ENCODE measurements at places on chromosomes 5 and 9.
A peak's percentile ranks its signal among the peaks of the same experiment; 100 is the strongest.

DNA sequence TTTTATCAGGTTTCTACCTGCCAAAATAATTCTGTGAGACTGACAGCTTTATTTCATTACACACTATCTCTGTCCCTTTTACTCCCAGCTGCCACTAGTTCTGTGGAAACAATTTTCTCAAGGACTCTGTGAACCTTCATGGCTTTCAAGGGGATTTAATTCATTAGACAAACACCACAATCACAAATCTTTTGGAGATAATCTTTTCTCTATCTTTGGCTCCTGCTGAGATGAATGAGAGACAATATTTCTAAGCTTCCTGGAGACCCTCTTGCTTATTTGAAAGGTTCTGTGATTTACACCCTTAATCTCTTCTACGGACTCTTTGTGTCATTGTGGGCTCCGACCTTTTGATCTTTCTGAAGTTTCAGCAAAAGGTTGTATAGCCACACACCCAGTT, 222.6 kb downstream of the PRDM9 start:
- DNase-seq = no peak

DNA sequence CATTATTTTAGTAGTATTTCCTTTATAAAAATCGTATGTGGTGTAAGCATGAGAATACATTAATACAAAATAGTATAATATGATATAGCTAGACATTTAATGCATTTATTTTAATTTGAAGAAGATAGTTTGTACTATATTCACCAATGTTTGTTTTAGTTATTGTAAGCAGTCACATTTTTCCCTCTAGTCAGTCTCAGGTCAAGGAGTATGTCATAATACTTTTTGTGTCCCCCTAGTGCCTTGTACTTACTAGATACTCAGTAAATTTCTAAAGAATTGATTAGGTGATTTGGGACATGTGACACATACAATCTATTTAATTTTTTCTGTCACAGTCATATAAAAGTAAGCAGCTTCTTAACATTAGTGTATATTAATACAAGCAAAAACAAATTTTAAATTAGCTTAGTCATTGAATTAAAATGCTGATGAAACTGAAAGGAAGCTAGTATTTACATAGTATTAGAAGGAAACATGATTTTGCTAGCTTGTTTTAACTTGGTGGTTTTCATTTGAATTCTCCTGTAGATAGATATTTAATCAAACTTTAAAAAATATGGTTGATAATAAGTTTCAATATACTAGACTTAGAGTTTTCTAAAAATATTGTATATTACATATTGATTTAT, 242.2 kb downstream of the FER start:
- no peak for DNase-seq

GRCh38 chr5:33321026-33321425, 119.7 kb upstream of the TARS1 start:
- no peak for DNase-seq

GRCh38 chr5:179765400-179765799, 28.4 kb upstream of the LTC4S start:
- no peak for DNase-seq

GRCh38 chr5:86797677-86798076, 179.9 kb downstream of the COX7C start:
- no peak for DNase-seq

DNA sequence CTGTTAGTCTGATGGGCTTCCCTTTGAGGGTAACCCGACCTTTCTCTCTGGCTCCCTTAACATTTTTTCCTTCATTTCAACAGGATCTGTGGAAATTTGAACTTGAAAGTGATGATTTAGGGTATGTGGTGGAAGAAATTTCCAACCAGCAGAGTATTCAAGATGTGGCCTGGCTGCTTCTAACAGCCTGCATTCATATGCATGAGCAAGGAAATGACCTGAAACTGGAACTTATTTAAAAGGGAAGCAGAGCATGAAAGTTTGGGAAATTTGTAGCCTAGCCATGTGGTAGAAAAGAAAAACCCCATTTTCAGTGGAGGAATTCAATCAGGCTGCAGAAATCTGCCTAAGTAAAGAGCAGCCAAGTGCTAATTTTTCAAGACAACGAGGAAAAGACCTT, 41.7 kb downstream of the UNC13B start:
- DNase-seq = no peak

DNA sequence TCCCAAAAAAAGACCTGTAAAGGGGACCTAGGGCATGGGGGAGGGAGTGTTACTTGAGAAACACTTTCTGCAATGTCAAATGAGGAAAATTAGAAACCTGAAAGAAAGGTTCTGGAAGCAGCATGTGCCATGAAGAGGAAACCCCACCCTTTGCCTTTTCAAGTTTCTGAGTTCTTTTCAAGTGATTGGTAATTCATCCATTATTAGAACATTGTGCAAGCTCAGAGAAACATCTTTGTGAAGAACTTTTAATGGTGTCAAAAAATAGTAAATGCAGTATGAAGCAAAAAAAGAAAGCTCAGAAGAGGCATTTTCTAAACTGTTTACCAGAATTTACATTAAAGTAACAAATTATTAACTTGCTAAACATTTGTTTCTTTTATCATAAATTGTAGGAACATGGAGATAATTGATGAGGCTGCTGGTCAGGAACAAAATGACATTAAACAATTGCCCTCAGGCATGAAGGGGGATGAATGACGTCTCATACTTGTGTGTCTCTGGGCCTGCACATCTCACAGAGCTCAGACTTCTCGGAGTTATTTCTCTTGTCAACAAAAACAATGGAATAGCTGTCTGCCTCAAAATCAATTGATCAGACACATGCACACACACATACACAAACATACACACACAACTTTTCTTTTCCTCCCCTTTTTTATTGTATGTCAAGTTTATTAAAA, 1946.0 kb upstream of the CDH6 start:
- DNase-seq = no peak

DNA sequence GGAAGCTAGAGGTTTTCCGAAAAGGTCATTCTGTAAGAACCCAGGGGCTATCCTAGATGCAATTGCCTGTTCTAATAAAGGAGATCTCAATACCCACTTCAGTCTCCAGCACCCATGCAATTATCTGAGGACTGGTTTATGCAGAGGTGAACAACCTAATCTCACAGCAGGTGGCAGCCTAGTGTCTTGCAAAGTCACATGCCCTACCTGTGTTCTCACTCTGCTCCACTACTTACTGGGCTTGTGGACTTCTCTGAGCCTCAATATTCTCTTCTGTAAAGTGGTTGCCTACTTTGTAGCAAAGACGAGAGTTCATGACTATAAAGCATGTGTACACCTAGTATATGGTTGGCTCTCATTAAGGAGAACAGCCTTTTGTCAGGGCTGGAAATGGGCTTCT, 21.0 kb upstream of the ALDH1B1 start:
- peak; percentile 14 for DNase-seq

- no peak for DNase-seq
Observed at GRCh38 chr5:181099602-181100086, 31.3 kb downstream of the OR2V1 start.

- no peak for DNase-seq
Observed at GRCh38 chr5:65760504-65761275, 38.7 kb downstream of the NLN start.

DNA sequence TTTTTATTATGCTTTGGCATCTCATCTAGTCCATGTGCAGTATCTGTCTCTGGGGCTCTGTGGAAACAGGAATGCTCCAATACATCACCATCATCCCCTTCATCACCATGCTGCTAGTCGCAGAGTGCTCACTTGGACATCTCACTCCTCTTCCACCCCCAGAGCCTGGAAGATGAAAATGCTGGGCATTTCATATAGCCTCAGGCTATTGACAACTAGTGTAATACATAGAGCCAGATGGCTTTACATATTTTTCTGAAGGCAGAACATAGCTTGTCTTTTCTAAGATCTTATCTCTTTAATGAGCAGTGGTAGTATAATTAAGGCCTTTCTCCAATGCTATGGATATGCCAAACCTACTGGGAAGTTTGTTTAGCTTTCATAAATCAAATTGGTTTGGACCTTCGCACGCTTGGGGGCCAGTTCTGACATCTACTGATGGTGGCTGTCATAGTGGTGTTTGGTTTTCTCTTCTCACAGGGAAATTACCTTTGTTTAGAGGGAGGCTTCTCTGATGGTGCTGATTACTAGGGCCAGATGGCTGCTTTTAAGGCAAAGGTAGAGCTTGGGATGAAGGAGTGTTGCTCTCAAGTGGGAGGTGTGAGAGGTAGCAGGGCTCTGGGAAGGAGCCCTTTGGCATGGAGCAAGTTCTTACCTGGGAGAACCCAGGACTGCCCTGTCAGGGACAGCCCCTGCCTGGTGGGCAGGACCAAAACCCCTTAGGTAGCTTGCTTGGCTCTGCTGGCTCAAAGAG, 63.1 kb upstream of the CXCL14 start:
- no peak for DNase-seq

GRCh38 chr5:159010661-159011442, 88.9 kb downstream of the EBF1 start:
- no peak for DNase-seq

DNA sequence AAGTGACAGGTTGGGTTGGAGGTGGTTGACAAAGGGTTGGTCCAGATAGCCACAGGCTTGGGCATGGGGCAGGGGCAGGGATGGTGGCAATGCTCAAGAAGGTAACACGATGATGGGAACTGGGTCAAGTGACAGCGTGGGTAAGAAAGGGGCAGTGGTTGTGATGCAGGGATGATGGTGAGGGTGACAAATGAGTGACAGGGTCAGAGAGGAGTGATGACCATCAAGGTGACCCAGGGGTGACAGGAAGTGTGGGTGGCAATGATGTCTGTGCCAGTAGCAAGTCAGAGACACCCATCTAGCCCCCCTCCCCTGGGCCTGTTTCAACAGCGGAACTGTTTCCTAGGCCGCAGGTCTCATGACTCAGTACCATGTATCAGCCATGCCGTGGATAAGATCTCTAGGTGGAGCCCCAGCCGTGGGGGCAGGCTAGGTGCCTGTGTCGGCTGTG, 20.5 kb downstream of the AQP3 start:
- DNase-seq = no peak

- DNase-seq = no peak
Observed at GRCh38 chr5:62576570-62577170, 1.9 kb upstream of the LRRC70 start.

- DNase-seq = peak; percentile 74
Observed at GRCh38 chr5:135488727-135489465, 36.7 kb upstream of the TIFAB start.

DNA sequence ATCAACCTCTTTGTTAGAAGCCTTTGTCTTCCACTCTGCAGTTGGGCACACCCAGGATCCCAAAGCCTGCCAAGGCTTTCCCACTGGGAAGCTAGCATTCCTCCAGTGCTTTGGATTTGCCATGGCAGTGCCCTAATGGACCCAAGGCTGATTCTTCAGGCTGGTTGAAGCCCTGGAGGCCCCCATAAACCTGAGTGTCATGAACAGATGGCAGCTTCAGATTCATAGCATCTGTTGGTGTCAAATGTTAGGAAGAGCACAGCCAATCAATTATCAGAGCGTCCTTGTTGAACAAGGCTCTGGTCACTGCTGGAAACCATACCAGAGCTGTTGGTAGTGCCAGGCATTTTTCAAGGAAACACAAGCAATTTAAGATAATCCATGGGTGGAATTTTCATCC, 241.1 kb upstream of the KLF4 start:
- DNase-seq = no peak

DNA sequence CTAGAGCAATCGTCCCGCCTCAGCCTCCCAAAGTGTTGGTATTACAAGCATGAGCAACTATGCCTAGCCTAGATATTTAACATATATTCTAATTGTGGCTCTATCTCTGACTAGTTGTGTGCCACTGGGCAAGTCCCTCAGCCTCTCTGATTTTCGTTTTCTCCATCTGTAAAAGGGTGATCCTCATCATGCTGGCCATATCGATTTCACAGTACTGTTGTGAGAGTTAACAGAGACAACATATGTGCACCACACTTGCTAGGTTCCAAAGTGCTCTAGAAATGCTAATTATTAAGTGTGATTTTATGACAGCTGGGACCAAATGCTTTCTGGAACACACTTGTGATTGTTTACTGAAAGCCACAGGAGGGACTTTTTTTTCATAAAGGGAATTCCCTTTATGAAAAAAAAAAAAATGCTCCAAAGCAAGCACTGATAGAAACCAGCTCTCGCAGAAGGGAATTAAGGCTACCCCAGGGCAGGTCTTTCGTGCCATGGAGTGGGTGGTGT, 78.5 kb upstream of the EPB41L4B start:
- DNase-seq = no peak

DNA sequence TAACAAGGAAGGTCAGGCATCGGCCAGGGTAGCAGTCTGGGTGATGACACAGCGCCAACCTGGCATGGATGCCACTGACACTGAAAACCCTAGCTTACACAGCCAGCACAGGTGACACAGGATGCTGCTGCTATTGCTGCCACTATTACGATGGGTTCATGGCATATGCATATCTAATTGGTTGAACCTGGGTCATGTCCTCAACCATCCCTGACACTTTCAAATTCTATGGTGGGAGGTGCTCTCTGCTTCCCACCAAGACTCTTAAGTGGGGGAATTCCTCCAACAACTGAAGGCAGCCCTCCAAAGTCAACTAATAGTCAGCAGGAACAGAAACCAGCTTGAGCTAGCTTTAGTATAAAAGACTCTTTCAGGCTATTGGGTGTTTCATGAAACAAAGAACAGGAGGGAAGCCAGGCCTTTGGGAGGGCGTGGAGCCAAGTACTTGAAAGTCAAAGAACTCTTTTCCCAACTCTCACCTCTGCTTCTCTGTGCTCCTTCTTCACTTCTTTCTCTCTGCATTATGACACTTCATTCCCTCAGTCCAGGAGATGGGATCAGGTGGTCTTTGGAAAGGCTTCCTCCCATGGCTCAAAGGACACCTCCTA, 21.3 kb downstream of the PTTG1 start:
- DNase-seq = no peak

- DNase-seq = no peak
Observed at GRCh38 chr9:12538842-12539579, 154.2 kb upstream of the TYRP1 start.

DNA sequence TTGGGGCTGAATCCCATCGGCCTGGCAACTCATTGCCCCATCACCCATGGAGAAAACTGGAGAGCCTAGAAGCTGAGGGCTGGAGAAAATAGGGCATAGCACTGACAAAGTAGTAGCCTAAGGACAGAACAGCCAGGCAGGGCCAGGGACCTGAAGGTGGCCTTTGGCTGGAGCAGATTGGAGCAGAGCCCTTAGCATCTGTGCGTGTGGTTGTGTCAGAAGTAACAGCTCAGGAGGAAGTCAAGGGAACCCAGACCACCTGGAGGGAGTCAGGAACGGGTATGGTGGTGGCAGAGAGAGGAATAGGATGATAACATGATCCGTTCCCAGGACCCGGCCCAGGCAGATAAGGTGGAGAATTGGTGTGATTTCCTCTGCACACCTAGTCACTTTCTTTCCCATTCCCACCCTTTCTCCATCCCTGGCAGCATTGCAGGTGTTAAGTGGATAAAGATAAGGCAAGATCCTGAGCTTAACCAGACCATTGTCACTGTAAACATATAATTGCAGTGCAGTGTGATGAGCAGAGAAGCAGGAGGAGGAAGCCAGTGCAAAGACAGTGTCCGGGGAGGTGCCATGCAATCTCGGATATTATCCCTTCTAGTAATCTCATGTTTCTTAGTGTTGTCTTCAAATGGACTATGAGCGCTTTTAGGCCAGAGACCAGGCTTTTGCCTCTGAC, 67.0 kb downstream of the NDFIP1 start:
- DNase-seq = no peak
